ENCODE measurements at places on chromosomes 2 and 18. TPM values are rescaled to one million over a fixed set of nuclear protein-coding genes. Genes with fewer than 3 reads are reported as not detected.
A peak's percentile ranks its signal among the peaks of the same experiment; 100 is the strongest.

GRCh38 chr2:177195194-177195593 is 17.4 kb upstream of the HNRNPA3 start:
- no peak for DNase-seq
- no peak overlapping the region for H3K4me3 ChIP-seq
- no peaks in the 10 kb centered on the region for H3K36me3 ChIP-seq
- H3K27ac ChIP-seq = no peak overlapping the region
- H3K27me3 ChIP-seq = no peaks in the 10 kb centered on the region

DNA sequence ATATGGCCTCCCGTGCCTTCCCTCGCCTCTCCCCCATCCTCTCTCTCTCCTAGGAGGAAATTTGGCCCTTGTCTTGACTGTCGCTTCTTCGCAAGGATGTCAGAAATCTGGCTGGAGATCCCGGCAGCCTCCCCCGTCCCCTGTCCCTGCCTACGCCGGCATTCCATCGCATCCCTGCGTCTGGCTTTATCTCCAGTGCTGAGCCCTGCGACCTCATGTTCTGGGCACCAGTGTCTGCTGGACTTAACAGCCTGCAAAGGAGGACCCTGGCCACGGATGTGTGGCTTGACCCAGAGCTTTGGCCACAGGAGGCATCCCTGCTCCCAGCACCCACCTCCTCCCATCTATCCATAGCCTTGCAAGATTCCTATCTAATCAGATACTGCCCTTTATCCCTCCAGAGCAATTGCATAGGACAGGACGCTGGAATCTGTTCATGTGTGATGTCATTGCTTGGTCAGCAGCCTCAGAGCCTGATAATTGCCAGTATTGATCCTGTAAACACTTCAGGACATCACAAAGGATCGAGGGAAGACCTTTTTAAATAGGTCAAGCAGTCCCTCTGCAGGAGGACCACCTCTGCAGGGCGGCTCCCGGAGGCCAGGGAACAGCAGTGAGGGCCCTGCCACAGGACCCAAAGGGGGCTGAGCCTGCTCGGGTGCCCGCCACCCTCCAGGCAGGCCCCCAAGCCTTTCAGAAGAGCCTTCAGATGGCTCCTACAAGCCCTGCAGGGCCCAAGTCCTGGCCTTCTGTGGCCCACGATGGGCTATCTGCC is 168.2 kb downstream of the TWIST2 start:
- no peaks in the 10 kb centered on the region for H3K36me3 ChIP-seq
- H3K27ac ChIP-seq = no peak overlapping the region
- DNase-seq = no peak
- no peak overlapping the region for H3K4me3 ChIP-seq

GRCh38 chr2:165835363-165835762 is 41.3 kb upstream of the GALNT3 start:
- no peak overlapping the region for H3K4me3 ChIP-seq
- H3K36me3 ChIP-seq = no peaks in the 10 kb centered on the region
- H3K27ac ChIP-seq = no peak overlapping the region
- no peaks in the 10 kb centered on the region for H3K27me3 ChIP-seq
- no peaks in the 10 kb centered on the region for H3K4me1 ChIP-seq

- H3K27ac ChIP-seq = no peak overlapping the region
- DNase-seq = no peak
- H3K36me3 ChIP-seq = no peaks in the 10 kb centered on the region
These were observed 201.7 kb downstream of the NAPG start for GRCh38 chr18:10727477-10727876.

- peak within 1 kb of the TSS; percentile 39 for H3K4me3 ChIP-seq
- DNase-seq = no peak
- H3K36me3 ChIP-seq = no peaks in the 10 kb centered on the region
- peaks cover 26% of the 10 kb centered on the region for H3K4me1 ChIP-seq
These were observed at the start of gene CIDEA for GRCh38 chr18:12254136-12254819. CIDEA (plus strand) TSS chr18:12254361; CDS start chr18:12254384, 23 bp downstream.

DNA sequence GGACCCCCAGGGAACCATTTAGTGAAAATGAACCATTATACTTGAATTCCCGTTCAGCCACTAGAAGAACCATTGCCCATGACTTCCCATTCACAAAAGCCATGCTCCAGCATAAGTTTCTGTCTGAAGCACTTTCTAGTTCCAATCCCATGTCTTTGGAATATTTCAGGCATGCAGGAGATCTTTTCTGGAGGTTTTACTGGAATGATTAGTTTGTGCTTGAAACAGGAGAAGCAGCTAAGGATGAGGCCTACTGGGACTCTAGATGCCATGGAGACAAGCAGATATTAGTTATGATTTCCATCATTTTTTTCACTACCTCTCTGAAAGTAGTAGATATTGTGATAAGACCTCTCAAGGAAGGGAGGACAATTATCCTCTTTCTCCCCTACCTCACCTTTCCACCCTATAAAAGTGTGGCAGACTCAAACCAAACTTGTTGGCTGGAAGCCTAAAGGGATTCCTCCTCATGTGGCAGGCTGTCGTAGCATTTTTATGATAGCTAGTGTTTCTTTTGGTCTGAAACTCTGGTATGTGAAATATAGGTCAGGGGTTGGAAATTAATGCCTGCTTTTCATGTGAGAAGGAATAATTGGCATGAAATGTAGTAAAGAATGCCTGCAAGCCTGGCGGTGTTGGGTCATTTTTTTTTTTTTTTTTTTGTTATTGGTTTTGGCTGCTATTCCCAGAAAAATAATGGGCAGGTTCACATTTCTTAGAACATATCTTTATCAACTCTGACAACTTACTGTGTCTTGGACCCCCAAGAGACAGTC is 29.3 kb upstream of the MMADHC start:
- H3K4me3 ChIP-seq = no peak overlapping the region
- no peak overlapping the region for H3K27ac ChIP-seq
- no peaks in the 10 kb centered on the region for H3K36me3 ChIP-seq
- peak; percentile 16 for DNase-seq

Gene OSR1
- total RNA-seq = not detected

Gene TUBA4B
- not detected for total RNA-seq

Gene FAM110C
- not detected for total RNA-seq

Gene UCN
- not detected for total RNA-seq

Gene COL4A3
- not detected for total RNA-seq
